Prostate gland (tissue), 2 donors: ENCODE measurements at places on chromosomes 4 and X. TPM values are rescaled to one million over a fixed set of nuclear protein-coding genes. Genes with fewer than 3 reads are reported as not detected.

SMARCAD1 gene
- 22.9 TPM for total RNA-seq

CXCL6 gene
- 8.4 TPM for total RNA-seq

TKTL2 gene
- total RNA-seq = 13.6 TPM

CTAG2 gene
- total RNA-seq = not detected

TLR7 gene
- 1.6 TPM for total RNA-seq

MAGEB5 gene
- total RNA-seq = not detected

SYP gene
- total RNA-seq = 0.55 TPM

PNCK gene
- 50.6 TPM for total RNA-seq

FRMPD3 gene
- 0.46 TPM for total RNA-seq

SLITRK2 gene
- 0.05 TPM for total RNA-seq

NPY1R gene
- 1.4 TPM for total RNA-seq

CFP gene
- total RNA-seq = 0.09 TPM

CT83 gene
- not detected for total RNA-seq

UGT2B10 gene
- not detected for total RNA-seq

ERCC6L gene
- total RNA-seq = 0.85 TPM

FAM133A gene
- 15.1 TPM for total RNA-seq

S100P gene
- total RNA-seq = 21.9 TPM

EIF4E gene
- total RNA-seq = 70.9 TPM

BRCC3 gene
- 19.3 TPM for total RNA-seq

FOXR2 gene
- total RNA-seq = 1.2 TPM

RBM46 gene
- total RNA-seq = not detected

REST gene
- 50.8 TPM for total RNA-seq

IL1RAPL1 gene
- total RNA-seq = 0.23 TPM
